ENCODE measurements at places on chromosomes 4 and X.
A peak's percentile ranks its signal among the peaks of the same experiment; 100 is the strongest.

GRCh38 chrX:76971393-76972376, 475.5 kb upstream of the FGF16 start:
- DNase-seq = no peak

DNA sequence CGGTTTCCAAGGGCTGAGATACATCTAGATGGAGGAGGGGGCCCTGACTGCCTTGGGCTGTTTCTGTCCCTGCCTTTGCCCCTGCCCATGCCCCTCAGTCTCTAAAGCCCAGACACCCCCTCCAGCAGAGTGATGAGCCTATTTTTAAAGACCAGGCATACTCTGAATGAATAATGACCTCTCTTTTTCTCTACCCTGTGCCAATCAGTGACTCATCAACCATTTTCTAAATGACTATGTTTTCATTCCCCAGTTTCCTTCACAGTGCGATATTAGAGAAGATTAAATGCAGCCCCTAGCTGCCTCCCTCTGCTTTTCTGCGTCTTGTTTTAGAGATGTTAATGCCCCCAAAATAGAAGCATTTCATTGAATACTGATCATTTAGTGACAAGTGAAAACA, 15.5 kb upstream of the NHS start:
- DNase-seq = no peak

GRCh38 chrX:150767045-150767395, 73.8 kb downstream of the MTMR1 start:
- DNase-seq = no peak

DNA sequence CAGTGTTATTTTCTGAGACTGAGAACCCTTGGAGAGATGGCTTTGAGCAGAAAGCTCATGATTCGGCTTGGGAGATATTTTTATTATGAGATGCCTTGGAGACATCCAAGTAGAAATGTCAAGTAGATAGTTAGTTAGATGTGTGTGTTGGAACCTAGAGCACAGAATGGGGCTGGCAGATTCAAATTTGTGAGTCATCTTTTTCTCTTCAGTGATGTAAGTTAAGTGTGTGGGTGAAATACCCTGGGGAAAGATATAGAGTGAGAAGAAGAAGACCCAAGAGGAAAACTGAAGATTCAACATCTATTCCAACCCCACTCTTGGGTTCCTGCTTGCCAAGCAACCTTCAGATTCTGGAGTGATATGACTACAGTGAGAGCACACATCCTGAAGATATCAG, 580.8 kb upstream of the AMOT start:
- DNase-seq = peak; percentile 5

DNA sequence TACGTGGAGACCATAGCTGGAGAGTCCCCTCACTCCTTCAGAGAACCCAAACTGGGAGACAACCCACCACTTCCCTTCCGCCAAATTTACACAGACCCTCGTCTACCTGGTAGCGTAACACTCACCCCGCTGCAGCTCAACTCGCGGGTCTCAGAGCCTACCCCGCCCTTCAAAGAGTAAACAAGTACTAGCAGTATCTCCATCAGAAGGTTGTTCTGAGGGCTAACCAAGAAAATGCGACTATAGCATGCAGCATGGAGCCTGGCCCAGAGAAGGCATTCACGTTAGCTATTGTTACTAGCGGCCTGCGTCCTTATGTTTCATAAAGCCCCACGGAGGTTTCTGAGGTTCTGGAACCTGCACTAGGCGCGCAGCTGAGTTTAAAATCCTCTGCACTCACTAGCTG, 531 bp upstream of the MANBA start:
- no peak for DNase-seq

- DNase-seq = no peak
These were observed 1477.7 kb downstream of the RAPGEF2 start for GRCh38 chr4:160580581-160580980.

- DNase-seq = no peak
These were observed 115.6 kb downstream of the GPR143 start for GRCh38 chrX:9650091-9650490.

DNA sequence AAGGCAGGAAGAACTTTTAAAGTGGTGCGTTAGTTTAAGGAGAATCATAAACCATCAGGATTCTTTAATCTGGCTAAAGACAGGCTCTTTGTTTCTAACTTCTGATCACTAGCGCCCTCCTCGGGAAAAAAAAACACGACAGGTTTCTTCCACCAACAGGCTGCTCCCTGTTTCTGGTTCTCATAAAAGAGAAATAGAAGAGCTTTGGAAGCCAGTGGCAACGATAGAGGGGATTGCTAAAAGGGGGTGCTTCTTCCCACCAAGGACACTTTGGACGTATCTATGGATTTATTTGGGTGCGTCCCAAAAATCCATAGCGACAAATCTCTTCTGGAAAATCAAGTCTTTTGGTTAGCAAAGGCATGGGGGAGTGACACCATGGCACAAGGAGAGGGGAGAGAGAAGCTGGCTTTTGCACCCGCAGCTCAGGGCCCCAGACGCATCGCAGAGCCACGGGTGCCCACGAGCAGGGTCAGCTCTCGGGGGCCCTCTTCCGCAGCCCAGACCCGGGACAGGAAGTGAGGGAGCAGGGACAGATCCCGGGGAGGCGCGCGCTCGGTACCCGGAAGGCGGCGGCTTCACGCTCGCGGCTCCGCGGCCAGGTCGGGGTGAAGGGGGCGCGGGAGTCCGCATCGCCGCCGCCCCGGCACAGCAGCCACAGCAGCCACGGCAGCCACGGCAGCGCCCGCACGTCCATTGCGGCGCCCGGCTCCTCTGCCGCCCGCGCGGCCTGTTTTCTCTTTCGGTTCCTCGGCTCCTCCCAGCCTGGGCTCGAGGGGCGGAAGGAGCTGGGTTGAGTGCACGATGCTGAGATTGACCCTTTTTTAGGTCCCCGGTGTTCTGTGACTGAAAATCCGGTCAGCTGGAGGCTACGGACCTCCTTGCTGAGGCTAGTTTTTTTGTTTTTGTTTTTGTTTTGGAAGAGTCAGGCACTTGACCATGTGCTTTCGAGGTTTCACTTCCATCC, at the start of gene CTSO:
Gene CTSO (minus strand): TSS at position 716 of the 967 bp plus-strand sequence. CDS start 19 bp downstream, at position 697.
- DNase-seq = no peak

DNA sequence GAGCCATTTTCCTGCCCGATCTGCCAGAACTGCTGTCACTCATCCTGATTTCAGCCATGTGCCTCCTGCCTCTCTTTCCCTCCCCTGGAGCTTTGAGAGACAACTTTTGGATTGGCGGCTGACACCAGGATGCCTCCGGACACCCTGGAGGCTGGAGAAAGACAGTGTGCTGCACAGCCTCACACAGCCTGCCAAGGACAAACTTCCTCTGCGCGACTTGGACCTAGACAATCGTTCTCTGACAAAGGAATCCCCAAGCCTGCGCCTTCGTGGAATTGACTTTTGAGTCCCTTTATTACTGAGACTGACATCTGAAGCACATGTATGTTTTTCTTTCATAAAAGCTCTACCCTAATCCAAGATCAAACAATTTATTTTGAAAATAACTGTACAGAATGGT, 10.8 kb upstream of the LDB2 start:
- DNase-seq = no peak

DNA sequence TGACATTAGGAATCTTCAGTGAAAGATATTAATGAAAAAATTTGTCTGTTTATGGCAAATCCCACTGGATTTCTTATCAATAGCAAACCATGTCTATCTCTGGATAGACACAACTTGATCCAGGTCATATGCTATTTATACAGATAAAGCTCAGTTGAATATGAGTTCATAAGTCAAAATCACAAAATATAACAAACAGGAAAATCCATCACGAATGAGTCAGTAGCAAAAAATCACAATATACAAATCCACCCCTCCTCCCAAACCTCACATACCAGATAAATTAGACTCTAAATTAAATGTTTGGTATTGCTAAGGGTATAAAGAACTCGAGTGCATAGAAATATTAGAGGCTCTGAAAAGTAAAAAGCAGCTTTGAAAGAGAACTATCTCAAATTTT, 420.5 kb downstream of the TLL1 start:
- DNase-seq = no peak

- DNase-seq = no peak
These were observed 16.8 kb downstream of the SMAD1 start for GRCh38 chr4:145498430-145498829.

DNA sequence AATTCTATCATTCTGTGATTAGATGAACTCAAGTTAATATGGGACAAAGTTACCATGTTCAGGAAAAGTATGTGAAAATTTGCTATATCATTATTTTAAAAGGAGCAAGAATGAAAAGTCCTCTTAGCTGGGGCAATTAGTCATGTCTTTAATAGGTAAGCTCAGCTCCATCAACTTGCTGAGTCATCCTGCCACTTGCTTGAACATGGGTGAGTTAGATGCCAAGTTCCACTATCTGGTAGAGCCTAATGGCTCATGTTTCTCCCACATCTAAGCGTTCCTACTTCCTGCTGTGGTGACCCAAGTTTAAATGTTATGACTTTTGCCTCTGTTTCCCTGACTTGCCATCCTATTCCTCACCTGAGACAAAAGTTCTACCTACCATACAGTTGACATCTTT, 276.8 kb downstream of the ZNF674 start:
- DNase-seq = no peak

Data from skeletal muscle cell (primary cell).